Stimulated activated memory B cell treated with anti-CD40 and anti-IgM and Interleukin-4, amounts not matched to agents 10 μg/mL and 1 μg/mL and 100 μg/mL, for 72 hours (primary cell): ENCODE measurements at places on chromosomes 12 and 14.

- no peak for ATAC-seq
Measured at GRCh38 chr12:95393191-95393790, 80.7 kb upstream of the METAP2 start.

GRCh38 chr12:97275728-97276590 lies 186.6 kb upstream of the RMST start:
- no peak for ATAC-seq

- no peak for ATAC-seq
Measured at GRCh38 chr14:79465651-79466050, 745.7 kb downstream of the DIO2 start.

- no peak for ATAC-seq
Measured at GRCh38 chr12:84411031-84411430, 501.6 kb downstream of the SLC6A15 start.

DNA sequence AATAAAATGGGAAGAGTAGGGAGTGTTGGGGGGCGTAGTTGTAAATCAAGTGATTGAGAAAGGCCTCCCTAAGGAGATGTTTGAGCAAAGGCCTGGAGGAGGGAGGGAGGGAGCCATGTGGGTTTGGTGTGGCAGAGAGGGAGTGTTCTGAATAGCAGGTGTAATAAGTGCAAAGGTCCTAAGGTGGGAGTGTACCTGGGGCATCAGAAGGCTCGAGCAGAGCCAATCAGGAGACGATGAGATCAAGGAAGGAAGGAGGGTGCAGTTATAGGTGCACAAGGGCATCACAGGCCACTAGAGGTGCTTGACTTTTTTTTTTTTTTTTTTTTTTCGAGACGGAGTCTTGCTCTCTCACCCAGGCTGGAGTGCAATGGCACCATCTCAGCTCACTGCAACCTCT lies 77.9 kb upstream of the PLXNC1 start:
- ATAC-seq: no peak

- ATAC-seq: no peak
Measured at GRCh38 chr12:105083031-105083430, 1.2 kb downstream of the ALDH1L2 start.

- no peak for ATAC-seq
Measured at GRCh38 chr12:30047516-30048254, 263.9 kb upstream of the TMTC1 start.

- peak; percentile 92 for ATAC-seq
Measured at GRCh38 chr12:97306147-97306546, 156.5 kb upstream of the RMST start.

DNA sequence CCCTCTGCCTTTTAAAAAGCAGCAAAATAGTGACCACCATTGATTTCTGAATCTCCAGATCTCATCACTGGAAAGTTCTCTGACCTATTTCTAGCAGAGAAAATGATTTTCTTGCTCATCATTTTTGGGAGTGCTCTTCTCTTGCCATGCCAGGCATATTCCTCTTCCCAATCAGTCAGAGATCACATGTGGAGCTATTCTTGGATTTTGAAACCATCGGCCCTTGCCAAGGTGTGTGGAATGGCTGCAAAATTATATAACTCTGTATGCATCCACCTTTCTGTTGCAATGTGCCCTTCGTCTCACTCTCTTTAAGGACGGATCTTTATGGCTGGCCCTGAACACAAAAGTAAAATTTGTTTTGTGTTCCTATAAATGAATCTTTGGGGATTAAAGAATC lies 25.5 kb upstream of the LDHB start:
- ATAC-seq: no peak

- no peak for ATAC-seq
Measured at GRCh38 chr12:81146228-81147225, 68.6 kb downstream of the ACSS3 start.

- no peak for ATAC-seq
Measured at GRCh38 chr12:27998170-27998569, 25.6 kb upstream of the PTHLH start.

DNA sequence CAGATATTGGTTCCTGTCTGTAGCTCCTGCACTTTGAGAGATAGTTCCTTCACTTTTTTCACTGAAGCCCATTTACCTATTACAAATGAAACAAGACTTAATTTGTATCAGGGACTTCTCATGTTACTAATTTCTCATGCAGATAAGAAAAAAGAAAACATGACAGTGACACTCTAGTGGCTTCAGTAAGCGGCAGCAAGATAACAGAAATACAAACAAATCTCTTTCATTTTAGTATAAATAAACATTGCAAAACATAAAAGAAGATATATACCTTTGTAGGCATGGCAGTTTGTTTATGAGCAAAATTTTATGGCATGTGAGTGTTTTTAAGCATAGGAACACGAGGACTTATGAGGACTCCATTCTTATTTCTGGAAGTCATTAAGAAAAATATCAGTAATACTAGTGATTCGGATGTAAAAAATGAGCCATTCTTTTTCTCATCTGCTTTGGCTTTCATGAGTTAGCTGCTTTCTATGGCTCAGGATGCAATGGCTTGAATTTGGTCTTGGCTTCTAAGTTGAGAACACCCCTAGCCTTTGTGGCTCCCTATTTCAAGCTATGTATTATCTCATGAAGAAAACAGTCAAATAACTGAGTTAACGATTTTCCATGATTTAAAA lies 310.1 kb upstream of the RGS6 start:
- no peak for ATAC-seq

DNA sequence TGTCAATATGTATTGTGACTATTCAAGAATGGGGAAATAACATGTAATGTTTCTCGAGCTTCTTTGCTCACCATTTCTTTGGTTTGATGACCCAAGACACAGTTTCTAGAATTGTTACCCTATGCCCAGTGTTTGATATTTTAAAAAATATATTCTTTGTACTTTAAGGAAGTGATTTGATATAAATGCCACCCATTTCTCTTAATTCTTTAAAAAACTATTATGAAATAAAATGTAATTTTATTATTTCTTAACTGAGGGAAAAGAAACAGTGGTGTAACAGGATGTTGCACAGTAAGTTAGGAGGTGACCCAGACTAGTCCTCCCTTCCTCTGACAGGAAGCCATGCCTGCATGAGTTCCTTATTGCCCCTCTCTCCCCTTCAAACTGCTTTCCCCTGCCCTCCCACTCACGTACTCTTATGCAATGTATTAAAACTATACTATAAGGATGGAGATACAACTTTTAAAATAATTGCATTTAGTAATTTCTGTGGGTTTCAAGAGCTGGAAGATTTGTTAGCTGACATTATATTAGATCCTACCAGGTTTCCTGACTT lies 279.4 kb downstream of the TMTC2 start:
- no peak for ATAC-seq

GRCh38 chr12:77352946-77353345 lies 287.6 kb upstream of the E2F7 start:
- no peak for ATAC-seq

DNA sequence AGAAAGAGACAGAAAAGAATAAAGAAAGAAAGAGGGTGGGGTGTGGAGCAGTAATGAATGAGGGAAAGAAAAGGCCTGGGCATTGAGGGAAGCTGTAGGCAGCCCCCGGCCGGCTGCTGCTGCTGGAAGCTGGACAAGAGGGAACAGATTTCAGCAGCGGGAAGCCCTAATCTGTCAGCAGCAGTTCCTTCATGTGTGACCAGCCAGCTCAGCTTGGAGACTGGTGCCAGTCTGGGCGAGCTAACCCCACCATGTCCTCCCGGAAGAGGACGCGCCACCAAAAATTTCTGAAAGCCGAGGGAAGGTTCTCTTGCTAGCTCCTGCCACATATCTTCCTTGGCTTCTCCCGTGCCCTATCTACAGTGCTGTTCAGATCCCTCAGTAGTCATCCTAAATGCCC lies 236.8 kb downstream of the GRIN2B start:
- ATAC-seq: no peak

- ATAC-seq: peak; percentile 51
Measured at GRCh38 chr12:123532808-123533649, 490 bp downstream of the RILPL1 start.

DNA sequence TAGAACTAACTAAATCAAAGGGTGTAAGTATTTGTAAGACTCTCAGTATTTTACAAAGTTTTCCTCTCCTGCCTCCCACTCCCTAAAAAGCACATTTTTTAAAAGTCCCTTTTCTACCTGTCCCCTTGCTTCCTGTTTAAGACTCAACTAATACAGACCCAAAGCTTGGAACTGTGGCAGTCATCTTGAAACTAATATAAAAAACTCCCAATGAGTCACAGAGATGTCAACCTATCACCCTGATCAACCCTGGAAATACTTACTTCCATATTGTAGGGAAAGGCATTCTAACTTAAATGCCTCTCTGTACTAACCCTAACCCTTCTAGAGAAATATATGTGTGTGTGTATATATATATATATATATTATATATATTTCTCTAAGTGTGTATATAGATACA lies 184.8 kb downstream of the SPTSSA start:
- ATAC-seq: no peak

DNA sequence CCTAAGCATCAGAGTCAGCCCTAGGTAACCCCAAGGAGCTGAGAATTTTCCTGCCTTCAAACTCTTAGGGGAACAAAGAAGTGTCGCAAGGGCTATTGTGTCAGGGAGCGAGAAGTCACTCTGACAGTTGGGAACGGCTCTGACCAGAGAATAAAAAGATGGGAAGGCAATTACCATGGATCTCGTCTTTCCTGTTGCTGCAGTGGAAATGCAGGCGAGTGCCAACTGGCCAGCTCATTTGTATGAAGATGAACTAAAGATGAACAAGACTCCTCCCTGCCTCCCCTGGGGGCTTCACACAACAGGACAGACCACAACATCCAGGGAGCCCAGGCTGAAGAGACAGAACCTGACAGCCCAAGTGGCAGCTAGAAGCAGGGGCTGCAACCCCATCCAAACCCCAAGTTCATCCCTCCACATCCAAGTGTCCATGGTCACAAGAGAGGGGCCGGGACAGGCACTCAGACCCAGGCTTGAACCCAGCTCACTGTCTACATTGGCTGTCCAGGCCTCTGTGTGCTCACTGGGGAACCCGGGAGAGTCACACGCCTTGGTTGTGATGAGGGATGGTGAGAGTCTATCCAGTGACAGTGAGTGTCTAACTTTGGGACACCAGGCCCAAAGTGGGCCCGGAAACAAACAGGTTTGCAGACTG lies 322.4 kb downstream of the BCL11B start:
- no peak for ATAC-seq

GRCh38 chr12:58310809-58311622 lies 369.6 kb downstream of the ATP23 start:
- no peak for ATAC-seq

DNA sequence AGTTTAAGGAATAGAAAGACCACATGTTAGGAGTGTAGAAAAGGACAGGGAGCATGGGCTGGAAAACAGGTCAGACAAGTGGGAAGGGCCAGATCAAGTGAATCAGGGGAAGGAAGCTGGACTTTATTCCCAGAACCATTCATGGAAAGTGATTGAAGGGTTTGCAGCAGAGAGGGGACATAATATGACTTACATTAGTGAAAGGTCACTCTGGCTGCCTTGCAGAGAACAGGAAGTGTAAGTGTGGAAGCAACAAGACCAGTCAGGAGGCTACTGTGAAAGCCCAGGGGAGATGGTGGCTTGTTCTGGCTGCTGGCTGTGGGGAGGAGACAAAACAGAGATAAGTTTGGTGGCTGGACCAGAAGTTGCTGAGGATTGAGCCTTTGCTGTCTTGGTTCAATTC lies 69.1 kb downstream of the VCPKMT start:
- peak; percentile 97 for ATAC-seq

GRCh38 chr14:70901269-70901668 lies 6.0 kb upstream of the PCNX1 start:
- ATAC-seq: no peak

DNA sequence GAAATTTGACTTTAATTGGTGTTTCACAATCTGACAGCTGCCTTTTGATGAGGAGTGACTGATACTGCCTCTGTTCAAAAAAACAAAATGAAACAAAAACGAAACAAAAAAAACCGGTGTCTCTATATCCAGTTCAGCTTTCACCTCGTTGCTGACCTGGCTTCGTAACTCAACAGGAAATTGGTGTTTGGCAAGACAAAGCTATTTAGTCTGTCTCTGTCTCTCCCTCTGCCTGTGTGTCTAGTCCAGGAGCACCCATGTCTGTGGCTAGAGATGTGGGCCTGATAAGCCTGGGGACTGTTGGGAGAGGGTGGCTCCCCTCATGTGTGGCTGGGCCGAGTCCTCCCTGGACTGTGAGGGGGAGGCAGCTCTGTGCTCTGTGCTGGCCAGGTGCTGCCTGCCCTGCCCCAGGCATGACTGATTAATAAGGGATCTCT lies 11.3 kb downstream of the CACNA1C start:
- peak; percentile 51 for ATAC-seq

DNA sequence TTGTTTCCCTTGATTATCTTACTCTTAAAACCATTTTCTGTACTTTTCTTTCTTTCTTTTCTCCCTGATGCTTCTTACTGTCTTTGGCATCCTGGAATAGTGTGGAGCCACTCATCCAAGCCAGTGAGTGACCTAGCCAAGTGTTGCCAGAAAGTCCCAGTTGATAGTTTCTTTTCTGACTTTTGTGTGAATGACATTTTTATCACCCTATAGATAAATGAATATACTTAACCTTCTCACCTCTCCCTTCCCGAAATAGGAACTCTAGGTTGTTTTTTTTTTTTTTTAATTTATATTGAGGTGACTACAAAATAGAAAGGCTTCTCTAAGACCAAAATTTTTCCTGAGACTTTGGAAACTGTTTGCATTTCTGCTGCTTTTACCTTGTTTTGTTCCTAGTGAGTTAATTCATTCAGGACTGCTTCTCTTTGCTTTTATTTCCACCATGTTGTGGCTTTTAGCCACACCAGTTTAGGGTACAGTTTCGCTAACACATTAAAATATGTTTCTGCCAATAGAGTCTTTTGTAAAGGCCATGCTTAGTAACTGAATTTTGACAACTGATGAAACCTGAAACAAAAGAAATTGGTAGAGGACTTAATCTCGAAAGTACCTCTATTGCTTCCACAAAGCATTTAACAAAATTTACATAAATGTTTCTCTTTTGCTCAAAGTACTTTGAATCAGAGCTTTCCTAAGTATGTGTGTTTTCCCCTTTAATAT lies 194.6 kb downstream of the ERC1 start:
- ATAC-seq: no peak

GRCh38 chr14:21023174-21023573 lies 1.7 kb downstream of the NDRG2 start:
- ATAC-seq: no peak

DNA sequence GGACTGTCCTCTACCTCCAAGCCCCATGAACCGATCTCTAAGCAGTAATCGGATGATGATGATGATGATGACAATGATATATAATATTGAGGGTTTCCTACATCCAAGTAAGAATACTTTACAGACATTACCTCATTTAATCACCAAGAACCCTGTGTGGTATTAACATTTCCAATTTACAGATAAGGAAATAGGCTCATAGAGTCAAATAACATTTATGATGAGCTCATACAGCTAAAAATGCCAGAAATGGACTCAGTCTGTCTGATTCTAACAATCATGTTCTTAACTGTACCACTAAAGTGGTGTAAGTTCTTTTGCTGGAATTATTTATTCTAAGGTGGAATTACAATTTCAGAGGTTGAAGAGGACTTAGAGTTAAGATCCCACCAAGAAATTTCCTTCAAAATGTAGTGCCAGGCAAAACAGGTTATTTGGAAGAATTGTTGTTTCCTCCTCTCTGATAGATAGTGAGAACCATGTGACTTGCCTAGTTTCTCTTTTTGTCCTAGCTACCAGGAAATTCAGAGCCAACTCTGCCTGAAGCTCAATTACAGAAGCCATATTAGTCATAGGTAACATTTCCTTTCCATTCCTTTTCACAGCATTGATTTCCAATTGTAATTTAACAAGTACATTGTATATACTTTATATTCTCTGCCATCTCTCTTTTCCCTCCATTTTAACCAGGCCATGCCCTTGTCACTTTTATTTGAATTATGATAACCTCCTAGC lies 23.8 kb upstream of the CCDC175 start:
- no peak for ATAC-seq
